Brain pericyte (primary cell): ENCODE measurements at places on chromosomes 3 and 15.

DNA sequence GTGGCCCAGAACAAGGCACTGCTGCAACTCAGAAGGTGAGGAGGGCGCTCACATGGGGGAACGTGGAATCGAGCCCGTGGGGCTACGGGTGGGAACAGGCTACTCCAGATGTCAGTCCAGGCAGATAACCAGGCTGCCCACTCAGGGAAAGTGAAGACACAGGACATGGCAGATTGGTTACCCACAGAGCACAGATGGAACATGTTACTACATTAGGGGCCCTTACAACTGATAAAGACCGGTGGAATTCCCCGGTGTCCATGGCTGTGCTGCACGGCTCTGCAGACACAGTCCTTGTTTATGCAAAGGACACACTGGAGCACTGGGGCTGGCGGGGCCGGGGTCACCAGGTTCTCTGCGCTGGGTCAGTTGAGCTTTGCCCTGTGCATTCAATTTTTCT lies 36.9 kb downstream of the PCSK6 start:
- no peak for DNase-seq

- no peak for DNase-seq
These were observed 199.8 kb downstream of the WDR72 start for GRCh38 chr15:53559364-53560277.

DNA sequence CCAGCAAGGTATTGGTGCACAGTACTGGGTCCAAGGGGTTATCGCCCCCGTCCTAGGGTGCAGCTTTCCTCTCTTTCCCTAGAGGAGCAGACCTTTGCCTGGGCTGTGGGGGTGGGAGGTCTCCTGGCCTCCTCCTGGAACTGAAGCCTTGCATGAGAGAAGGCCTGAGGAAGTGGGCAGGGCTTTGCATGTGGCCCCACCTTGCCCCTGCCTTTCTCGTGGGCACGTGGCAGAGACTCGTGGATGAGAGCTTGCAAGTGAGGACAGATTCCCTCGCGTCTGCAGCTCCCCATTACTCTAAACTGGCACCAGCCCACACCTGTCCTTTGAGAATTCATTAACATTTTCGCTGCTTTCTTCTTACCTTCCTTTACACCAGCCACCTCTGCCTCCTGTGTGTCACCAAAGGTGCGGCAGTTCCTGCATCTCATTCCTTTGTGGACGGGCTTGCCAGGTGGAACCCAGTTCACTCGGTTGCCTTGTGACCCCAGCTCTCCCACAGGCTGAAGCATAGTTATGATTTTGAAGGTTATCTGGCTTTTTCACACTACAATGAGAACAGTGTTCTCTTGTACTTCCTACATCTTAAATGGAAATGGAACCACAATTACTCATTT lies 40.9 kb upstream of the NR2C2 start:
- no peak for DNase-seq

- no peak for DNase-seq
These were observed 49.4 kb downstream of the NKIRAS1 start for GRCh38 chr3:23867400-23867799.

GRCh38 chr3:104412608-104413580 lies 953.8 kb upstream of the ALCAM start:
- no peak for DNase-seq

- no peak for DNase-seq
These were observed 535.4 kb upstream of the BCHE start for GRCh38 chr3:166372571-166373106.

DNA sequence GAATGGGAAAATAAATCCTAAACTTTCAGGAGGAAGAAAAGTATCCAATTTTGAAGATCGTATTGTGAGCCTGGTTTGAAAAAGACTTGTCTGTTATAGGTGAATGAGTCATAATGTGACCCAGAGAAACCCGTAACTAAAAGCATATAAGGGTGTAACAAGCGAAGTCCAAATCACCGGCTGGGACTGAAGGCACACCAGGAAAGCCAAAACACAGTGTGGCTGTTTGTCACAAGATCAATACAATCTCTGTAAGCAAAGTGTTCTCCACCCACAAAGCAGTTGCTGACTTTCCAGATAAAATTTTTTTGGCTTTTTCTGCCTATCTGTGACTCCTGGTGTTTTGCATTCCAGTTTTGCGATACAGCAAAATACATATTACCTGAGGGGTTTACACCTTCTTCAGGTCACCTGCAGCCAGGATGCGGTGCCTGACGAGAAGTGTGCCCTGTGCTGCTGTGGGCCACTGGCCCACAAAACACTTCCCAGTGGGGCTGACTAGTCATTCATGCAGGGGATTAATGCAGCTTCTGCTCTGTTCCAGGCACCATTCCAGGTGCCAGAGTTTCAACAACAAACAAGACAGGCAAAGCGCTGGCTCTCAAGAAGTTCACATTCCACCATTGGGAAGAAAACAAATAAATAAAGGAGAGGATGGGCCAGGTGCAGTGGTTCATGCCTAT lies 14.4 kb downstream of the HES1 start:
- DNase-seq = no peak

DNA sequence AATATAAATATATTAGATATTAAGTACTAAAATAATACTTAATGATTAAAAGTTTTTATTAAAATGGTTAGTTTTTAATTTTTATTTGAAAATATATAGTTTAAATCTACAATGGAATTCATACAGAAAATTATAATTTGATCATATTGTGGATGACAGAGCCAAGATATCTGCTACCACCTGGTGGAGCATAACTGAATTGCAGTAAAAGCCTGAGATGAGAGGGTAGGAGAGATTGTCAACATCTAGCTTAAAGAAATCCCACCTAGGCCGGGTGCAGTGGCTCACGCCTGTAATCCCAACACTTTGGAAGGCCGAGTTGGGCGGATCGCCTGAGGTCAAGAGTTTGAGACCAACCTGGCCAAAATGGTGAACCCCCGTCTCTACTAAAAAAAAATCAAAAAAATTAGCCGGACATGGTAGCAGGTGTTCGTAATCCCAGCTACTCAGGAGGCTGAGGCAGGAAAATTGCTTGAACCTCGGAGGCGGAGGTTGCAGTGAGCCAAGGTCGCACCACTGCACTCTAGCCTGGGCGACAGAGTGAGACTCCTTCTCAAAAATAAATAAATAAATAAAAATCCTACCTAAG lies 25.1 kb upstream of the CSTA start:
- DNase-seq = no peak
